HCT116 (cell line): ENCODE measurements at places on chromosomes 16 and 17. TPM values are rescaled to one million over a fixed set of nuclear protein-coding genes. Genes with fewer than 3 reads are reported as not detected.

DNA sequence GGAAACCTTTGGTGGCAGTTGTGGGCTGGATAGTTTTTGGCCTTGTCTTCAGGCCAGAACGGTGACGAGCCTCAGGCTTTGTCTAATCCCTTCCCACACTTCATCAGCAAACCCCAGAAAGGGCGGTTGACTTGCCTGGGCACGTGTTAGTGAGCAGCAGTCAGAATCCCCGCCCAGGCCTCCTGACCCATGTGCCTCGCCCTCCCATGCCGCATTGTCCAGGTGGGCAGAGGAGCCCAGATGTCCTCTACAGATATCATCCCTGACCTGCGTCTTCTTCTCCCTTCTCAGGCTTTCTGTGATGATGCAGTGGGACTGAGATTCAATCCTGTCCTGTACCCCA lies 82.5 kb downstream of the OR1D5 start:
- no peak overlapping the region for H3K27ac ChIP-seq
- H3K27me3 ChIP-seq = no peaks in the 10 kb centered on the region
- H3K4me3 ChIP-seq = no peak overlapping the region
- no peak for DNase-seq

Gene KRTAP17-1
- total RNA-seq = not detected

DNA sequence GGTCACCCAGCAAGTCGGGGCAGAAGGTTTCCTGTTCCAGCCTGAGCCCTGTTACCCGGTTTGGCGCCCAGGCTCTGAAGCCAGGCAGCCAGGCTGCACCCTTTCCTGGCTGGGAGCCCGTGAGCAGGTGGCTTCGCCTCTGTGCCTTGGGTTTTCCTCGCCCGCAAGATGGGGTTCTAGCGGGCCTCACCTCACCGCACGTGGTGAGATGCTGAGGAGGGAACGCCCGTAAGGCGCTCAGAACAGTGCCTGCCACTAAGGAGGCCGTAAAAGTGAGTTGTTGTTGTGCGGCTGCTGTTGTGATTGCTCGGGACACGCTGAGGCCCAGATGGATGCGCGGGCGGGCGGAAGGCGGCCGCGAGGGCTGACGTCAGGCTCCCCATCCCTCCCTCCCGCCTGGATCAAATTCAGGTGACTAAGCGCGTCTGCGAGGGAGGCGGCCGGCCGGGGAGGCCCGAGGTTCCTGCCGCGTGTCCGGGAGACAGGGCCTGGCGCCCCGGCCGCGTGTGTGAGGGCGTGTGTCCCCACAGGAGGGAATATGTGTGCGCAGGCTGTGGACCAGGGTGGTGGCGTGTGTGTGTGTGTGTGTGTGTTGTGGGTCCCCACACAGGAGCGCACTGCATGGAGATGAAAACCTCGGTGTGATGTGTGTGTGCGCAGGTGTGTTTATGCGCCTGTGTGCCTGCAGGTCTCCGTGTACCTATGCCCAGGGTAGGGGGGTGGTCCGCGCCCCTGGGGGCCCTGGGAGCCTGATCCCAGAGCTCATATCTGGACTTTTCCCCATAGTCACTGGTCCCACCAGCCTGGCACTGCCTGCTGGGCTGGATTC lies 4.3 kb downstream of the CAMKK1 start:
- H3K4me3 ChIP-seq = peak overlapping the region; percentile 53
- peaks cover 8% of the 10 kb centered on the region; the same call in 1 of the 2 replicates for H3K36me3 ChIP-seq
- H3K4me1 ChIP-seq = peaks cover 61% of the 10 kb centered on the region
- peak; percentile 72 for DNase-seq

- H3K4me1 ChIP-seq = peaks cover 25% of the 10 kb centered on the region
- no peaks in the 10 kb centered on the region for H3K27me3 ChIP-seq
- H3K4me3 ChIP-seq = no peak overlapping the region
Observed at GRCh38 chr16:1545044-1546040, 11.9 kb downstream of the TMEM204 start.

Gene KRT14
- not detected for total RNA-seq

Gene PDK2
- 39.1 TPM for total RNA-seq

Gene C17orf100
- 0.76 TPM for total RNA-seq

- H3K4me1 ChIP-seq = peaks cover 22% of the 10 kb centered on the region
- no peak overlapping the region for H3K4me3 ChIP-seq
- peaks cover 22% of the 10 kb centered on the region; the same call in 1 of the 2 replicates for H3K36me3 ChIP-seq
- no peak overlapping the region for H3K27ac ChIP-seq
- H3K27me3 ChIP-seq = no peaks in the 10 kb centered on the region
- no peak for DNase-seq
Observed at GRCh38 chr17:19331134-19331533, 31.4 kb downstream of the B9D1 start.

- no peak for DNase-seq
- no peaks in the 10 kb centered on the region for H3K4me1 ChIP-seq
- no peak overlapping the region for H3K27ac ChIP-seq
- no peaks in the 10 kb centered on the region for H3K36me3 ChIP-seq
- no peaks in the 10 kb centered on the region for H3K27me3 ChIP-seq
- no peak overlapping the region for H3K4me3 ChIP-seq
Observed at GRCh38 chr16:79393127-79393526, 207.4 kb downstream of the MAF start.

Gene CES5A
- total RNA-seq = not detected

Gene SOX8
- total RNA-seq = 5.2 TPM

GRCh38 chr17:5536866-5537650 lies 47.3 kb downstream of the NLRP1 start:
- no peaks in the 10 kb centered on the region for H3K4me1 ChIP-seq
- H3K36me3 ChIP-seq = no peaks in the 10 kb centered on the region
- H3K27ac ChIP-seq = no peak overlapping the region
- no peak overlapping the region for H3K4me3 ChIP-seq
